ENCODE measurements at places on chromosomes 11 and 22.

GRCh38 chr11:13108416-13108815 is 99.3 kb downstream of the RASSF10 start:
- no peak for DNase-seq

GRCh38 chr11:115515647-115516395 is 11.6 kb upstream of the CADM1 start:
- no peak for DNase-seq

DNA sequence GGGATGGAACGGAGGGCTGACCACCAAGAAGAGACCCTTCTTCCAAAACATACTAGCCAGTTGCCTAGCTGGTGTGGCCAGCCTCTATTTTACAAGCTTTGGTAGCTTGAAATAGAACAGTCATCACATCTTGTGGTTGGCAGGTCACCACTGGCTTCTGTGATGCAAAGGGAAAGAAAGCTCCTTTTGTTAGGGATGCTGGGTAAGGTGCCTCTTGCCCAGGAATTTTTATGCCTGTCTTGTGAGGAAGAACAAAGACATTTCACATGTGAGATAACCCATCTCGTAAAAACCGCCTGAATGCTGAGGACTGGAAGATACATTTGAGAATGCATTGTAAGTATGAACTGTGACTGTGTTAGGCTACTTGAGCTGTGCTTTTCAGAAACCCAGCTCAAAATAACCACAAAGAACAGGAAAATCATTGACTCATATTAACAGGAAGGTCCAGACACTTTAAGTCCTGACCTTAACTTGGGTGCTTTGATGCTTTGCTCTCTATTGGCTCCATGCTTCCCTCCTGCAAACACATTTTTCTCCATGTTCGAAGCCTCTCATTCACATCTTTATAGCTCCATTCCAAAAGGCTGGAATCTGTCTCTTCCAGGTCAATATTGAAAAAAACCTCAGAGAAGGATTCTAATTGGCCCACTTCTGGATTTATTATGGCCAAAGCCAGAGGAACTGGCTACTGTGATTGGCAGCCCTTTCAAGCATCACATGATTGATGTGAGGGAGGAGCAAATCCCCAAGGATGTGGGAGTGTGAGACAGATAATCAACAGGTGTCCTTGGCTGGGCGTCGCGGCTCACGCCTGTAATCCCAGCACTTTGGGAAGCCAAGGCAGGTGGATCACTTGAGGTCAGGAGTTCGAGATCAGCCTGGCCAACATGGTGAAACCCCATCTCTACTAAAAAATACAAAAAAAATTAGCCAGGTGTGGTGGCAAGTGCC is 53.9 kb downstream of the MICAL2 start:
- no peak for DNase-seq

- no peak for DNase-seq
Observed at GRCh38 chr11:64447831-64448598, 89.1 kb downstream of the RPS6KA4 start.

DNA sequence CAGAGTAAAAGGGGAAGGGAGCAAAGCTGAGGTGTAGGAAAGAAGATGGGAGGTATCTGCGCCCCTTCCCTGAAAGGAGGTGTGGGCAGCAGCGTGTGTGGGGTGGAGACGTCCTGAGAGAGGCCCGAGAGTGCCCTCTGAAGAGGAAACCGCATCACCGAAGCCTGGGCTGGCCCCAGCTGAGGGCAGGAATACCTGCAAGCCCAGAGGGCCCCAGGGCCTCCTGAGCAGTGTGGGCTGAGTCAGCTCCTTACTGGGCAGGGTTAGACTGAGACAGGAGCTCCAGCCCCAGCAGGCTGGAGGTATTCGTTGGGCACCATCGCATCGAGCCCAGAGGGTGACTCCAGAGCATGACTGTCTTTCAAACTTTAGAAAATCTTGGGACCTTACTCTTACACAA is 534.0 kb upstream of the B3GAT1 start:
- DNase-seq, result no peak

GRCh38 chr22:39091126-39092081 is 5.6 kb upstream of the APOBEC3H start:
- no peak for DNase-seq

GRCh38 chr22:44920183-44920582 is 89.6 kb downstream of the PHF21B start:
- no peak for DNase-seq

- DNase-seq, result no peak
Observed at GRCh38 chr11:62652161-62653006, 718 bp downstream of the INTS5 start.

DNA sequence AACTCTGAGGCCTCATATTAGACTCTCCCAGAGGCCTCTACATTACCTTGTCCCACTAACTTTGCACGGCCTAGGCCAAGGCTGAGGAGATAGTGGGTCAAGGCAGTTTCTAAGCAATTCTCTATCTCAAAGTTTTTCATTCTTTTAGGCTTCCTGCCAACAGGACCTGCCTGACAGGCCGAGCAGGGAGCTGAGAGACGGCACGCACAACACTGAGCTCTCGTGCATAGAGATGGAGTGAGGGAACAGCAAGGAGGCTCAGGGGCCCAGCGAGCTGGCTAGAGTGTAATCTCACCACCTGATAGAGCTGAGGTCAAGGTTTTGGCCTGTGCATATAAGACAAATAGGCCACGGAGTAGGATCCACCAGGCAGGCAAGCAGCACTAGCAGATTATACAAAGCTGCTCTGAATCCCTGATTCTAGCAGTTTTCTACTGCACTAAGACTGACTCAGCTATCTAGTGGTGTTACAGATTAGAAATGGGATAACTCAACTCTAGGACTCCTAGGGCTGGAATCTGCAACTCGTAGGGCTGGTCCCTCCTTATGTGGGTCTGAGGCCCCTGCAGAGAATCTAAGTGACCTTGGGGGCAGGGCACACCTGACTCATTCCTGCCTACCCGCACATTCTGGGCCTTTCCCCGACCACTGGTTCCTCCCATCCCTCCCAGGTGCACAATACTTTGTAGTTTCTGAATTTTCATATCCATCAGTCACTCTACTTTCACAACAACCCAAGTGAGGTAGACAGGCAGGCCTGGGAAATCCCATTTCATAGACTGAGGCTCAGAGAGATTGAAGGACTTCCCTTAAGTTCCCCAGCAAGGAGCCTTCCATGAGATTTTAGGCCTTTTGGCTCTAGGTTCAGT is 1.7 kb downstream of the CYB5R2 start:
- no peak for DNase-seq

GRCh38 chr11:127157225-127157624 is 156.7 kb upstream of the KIRREL3 start:
- DNase-seq, result no peak

GRCh38 chr22:50730013-50730891 is 7.8 kb upstream of the ACR start:
- no peak for DNase-seq

DNA sequence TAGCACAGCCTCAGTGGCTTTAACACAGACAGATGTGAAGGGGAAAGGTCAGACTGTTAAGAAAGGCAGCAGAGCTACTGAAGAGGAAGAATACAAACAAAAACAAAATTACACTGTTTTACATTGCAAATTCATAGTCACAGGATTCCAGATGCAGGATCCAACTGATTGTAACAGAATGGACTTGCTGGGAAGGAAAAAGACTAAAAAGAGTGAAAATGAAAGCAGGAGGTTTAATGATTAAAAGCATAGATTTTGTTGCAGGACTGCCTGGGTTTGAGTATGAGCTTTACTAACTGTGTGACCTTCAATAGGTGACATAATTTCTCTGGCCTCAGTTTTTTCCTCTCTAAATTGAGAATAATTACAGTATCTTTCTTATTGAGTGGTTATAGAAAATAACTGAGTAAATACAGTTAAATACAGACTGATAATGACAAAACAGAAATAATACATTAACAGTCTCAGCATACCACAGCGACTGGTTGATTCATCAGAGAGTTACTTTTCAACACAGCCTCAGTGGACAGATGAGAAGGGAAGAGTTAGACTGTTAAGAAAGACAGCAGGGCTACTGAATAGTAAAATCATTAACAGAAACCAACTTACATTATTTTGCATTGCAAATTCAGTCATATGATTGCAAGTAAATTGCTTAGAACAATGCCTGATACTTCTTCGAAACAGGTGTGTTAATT is 704.2 kb upstream of the TENM4 start:
- no peak for DNase-seq

- no peak for DNase-seq
Observed at GRCh38 chr22:48490500-48491411, 1336.9 kb downstream of the BRD1 start.

GRCh38 chr11:7949934-7950333 is 8.4 kb upstream of the OR10A3 start:
- DNase-seq, result no peak

DNA sequence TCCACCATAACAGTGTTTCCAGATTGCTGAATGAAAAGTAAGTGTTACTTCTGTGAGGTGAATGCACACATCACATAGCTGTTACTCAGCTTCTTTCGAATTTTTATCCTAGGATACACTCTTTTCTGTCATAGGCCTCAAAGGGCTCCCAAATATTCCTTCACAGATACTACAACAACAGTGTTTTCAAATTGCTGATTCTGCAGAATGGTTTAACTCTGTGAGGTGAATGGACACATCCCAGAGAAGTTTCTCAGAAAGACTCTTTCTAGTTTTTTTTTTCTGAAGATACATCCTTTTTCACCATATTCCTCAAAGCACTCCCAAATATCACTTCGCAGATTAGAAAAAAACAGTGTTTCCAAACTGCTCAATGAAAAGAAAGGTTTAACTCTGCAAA is 221.1 kb downstream of the OR4A5 start:
- no peak for DNase-seq

GRCh38 chr22:38353142-38353629 is 36.0 kb upstream of the CSNK1E start:
- DNase-seq, result peak; percentile 66

GRCh38 chr22:29348956-29349355 is 33.5 kb upstream of the RASL10A start:
- DNase-seq, result no peak

DNA sequence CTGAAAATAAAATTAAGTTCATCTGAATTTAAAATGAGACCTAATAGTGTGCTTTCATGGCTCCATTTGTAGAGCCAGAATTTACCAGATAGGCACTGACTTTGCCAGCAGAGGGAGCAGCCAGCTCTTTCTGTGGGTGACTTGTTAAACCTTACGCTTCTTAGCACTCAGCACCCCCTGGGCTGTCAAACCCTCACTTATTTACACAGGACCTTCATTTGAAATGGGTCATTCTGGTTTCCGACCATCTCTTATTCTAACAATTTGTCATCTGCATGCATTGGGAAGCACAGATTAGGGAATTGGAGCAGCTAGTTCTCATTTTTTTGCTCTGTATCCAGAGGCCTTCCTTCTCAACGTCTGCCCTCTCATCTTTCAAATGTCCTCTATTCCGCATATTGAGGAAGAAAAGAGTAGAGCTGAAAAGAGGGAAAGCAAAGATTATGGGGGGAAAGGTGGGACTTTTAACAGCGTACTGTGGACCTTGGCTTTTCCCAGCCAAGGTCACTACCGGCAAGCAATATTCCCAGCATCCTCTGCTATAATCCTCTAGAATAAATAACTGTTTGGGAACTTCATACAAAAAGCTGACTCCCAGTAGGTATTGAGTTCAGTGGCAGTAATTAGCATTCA is 3.1 kb downstream of the ASRGL1 start:
- DNase-seq, result peak; percentile 50

GRCh38 chr11:82229341-82229740 is 504.3 kb downstream of the FAM181B start:
- no peak for DNase-seq

DNA sequence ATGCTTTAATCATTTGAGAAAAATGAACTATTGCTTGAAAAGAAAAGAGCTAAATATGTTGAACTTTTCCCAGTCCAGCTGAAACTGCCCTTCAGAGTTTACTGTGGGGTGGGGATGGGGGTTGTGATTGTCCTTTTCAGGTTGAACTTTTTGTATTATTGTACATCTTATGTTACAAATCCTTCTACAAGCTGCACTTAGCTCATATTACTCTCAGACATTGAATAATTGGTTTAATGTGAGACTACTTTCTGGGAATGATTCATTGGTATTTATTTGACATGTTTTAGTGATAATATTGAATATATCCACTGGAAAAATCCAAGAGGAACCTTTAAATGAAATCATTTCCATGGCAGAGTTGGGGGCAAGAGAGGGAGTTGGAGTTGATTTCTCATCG is 84.9 kb downstream of the ATXN10 start:
- no peak for DNase-seq

GRCh38 chr11:20046416-20046815 is 113.9 kb downstream of the DBX1 start:
- DNase-seq, result no peak

- DNase-seq, result no peak
Observed at GRCh38 chr11:116557282-116557681, 215.5 kb downstream of the BUD13 start.

- DNase-seq, result no peak
Observed at GRCh38 chr11:108743851-108744250, 79.0 kb downstream of the DDX10 start.

DNA sequence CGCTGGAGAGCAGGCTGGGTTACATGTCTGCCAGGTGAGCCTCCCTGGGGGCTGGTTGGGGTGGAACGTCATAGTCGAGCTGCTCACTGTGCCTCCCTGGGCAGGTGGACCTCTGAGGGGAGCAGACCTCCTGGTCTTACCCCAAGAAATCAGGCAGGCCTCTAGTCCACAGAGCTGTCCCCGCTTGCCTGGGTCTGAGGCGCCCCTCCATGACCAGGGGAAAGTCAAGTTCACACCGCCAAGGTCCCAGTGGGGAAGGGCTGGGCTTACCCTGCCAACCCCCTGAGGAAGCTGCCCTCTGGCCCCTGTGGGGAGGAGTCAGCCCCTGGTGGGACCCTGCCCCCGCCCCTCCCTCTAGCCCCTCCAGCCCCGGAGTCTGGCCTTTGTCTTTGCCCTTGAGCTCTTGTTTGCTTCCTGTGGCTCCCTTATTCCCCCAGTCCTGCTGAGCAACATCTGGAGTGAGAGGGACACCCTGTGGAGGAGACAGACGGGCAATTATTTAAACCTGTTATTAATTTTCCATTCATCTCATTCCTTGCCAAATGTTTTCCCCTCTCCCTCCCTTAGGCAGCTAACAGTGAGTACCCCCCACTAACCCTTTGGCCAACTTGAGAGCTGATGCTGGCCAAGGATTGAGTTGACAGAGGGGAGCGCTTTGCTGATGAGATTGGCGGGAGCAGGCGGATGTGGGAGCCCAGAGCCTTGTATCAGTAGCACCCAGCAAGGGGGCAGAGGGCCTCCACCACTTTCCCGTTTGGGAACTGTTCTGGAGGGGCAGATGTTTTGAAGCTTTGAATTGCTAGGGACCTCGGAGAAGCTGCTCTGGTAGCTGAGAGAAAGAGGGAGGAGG is 83.4 kb downstream of the CEP164 start:
- no peak for DNase-seq

GRCh38 chr11:1776944-1777715 is 13.4 kb upstream of the CTSD start:
- no peak for DNase-seq

DNA sequence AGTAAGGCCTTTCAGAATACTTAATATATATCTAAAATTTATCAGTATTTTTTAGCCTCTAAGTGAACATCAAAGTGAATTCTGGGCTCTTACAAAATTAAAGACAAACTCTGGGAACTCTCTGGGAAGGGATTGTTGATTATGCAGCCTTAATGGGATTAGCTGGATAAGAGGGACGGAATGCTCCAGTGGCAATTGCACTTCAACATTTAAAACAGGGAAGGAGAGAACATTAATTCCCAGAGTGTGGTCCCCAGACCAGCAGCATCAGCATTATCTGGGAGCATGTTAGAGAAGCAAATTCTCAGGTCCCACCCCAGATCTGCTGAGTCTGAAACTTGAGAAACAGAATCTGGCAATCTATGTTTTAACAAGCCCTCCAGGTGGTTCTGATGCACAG is 46.5 kb downstream of the POLD3 start:
- no peak for DNase-seq
